ENCODE measurements at places on chromosomes 13 and 19.

- no peak for DNase-seq
Measured at GRCh38 chr13:61778531-61778930, 362.9 kb upstream of the PCDH20 start.

GRCh38 chr13:110010404-110011138 lies 224.2 kb upstream of the IRS2 start:
- DNase-seq = no peak

GRCh38 chr19:10418235-10418484 lies 2.2 kb upstream of the PDE4A start:
- no peak for DNase-seq

DNA sequence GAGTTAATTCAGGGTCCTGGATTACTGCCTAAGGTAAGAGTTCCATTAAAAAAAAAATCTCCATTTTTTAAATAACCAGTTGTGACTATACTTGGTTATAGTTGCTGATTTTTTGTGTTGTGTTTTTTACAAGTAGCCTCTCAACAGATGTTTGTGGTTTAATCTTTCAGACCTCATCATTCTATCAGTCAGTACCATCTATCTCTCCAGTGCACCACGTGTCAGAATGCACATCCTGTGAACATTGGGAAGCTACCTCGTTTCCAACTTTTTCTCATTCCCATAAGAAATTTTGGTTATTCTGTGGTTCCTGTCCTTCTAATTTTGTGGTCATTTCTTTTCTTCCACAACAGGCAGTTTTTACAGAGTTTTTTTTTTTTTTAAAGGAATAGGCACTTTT lies 39.2 kb downstream of the WDFY2 start:
- DNase-seq = no peak

DNA sequence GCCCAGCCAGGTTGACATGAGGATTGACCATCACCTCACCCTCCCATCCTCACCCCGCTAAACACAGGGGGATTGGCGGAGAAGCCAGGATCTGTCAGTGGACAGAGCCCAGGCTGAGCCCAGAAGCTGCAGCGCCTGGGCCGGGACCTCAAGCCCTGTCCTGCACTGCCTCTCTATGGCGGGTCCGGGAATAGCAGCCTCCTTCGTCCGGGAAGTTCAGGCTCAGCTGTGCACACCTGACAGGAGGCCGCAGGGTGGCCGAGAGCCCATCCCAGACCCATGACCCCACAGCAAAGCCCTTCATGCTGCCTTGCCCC lies 67.8 kb downstream of the SPACA7 start:
- DNase-seq = peak; percentile 70

DNA sequence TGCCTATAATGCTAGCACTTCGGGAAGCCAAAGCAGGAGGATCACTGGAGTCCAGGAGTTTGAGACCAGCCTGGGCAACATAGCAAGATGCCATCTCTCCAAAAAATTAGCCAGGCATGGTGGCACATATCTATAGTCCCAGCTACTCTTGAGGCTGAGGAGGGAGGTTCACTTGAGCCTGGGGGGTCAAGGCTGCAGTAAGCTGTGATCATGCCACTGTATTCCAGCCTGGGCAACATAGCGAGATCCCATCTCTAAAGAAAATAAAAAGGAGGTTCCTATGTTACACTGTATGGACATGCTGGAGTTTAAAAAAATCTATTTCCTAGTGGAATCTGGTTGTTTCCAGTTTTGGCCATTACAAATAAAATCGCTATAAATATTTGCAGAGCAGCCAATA lies 2.6 kb downstream of the CAB39L start:
- DNase-seq = no peak

GRCh38 chr13:91716436-91717065 lies 318.1 kb downstream of the GPC5 start:
- no peak for DNase-seq

GRCh38 chr13:97696921-97697320 lies 256.6 kb upstream of the IPO5 start:
- no peak for DNase-seq

GRCh38 chr13:53408847-53409568 lies 380.4 kb downstream of the OLFM4 start:
- no peak for DNase-seq

GRCh38 chr13:110281736-110282135 lies 25.2 kb downstream of the COL4A1 start:
- no peak for DNase-seq

- no peak for DNase-seq
Measured at GRCh38 chr19:10450853-10451609, 30.7 kb downstream of the PDE4A start.

DNA sequence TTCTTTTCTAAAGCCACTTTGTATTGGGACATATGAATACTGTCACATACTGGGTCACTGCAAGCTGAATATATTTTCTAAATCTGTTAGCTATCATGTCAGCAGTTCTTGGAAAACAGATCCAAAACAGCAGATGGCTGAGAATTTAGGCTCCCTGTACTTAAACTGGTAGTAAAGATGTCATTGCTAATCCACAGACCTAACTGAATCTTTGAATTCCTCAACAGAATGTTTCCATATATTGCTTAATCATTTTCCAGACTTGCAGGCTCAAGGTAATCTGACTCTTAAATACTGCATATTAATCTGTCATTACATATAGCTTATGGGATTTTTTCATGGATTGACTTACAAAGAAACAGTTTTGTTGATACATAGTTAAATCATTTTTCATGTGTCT lies 639.0 kb upstream of the KLHL1 start:
- DNase-seq = no peak

DNA sequence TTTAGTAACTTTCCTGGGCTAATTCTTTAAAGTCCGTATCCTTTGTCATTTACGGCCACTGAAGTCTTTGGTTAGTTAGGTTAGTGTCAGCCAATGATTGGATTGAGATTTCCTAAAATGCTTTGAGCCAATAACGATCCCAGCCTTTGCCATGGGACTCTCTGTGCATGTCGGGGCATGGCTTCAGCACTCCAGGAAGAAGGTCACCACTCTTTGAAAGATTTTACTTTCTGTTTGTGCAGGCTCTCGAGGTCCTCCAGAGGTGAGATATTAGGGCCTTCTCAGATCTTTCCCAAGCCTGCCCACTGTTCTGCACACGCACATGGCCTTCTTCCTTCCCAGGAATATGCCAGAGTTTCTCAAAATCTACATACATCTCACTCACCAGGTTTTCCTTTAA lies 153.7 kb upstream of the ARGLU1 start:
- no peak for DNase-seq

DNA sequence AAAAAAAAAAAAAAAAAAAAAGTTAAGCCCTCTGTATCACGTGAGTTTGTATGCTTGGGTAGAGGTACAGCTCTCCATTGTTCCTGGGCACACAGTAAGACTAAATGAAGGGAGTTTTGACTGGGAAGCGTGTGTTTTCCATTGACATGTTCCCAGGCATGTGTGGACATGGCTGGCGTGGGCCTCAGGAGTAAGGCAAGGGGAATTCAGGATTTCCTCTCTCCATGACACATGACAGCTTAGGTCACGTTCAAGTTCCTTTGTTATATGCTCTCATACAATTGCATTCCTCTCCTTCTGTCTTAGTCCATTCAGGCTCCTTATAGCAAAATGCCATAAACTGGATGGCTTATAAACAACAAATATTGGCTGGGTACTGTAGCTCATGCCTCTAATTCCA lies 17.1 kb upstream of the MAP3K10 start:
- DNase-seq = no peak

DNA sequence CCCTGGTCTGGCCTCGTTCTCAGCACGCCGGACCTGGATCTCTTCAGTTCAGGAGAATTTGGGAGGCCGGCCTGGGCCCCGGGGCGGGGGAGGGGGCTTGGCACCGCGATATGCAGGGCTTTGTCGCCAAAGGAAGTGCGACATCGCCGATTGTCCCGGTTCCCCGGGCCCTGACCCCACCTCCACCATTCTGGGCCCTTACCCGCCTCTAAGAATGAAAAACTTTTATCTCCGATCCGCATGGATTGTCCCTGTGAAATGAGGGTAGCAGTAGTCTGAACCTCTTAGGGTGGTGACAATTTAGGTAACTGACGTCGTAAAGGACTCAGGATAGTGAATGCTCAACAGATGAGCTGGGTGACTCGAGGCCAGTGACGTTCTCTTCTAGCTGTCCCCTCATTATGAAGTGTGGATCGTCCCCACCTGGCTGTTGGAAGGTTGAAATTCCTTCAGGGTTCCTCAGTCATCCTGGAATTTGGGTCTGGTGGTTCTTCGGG lies 650 bp downstream of the DDA1 start:
- no peak for DNase-seq

GRCh38 chr13:73782450-73783449 lies 351.5 kb downstream of the KLF12 start:
- DNase-seq = no peak

GRCh38 chr19:35388277-35389054 lies 17.6 kb downstream of the GPR42 start:
- DNase-seq = no peak

- no peak for DNase-seq
Measured at GRCh38 chr13:29266261-29266660, 329.2 kb downstream of the SLC7A1 start.

GRCh38 chr13:71067165-71067815 lies 799.7 kb downstream of the DACH1 start:
- no peak for DNase-seq

- DNase-seq = no peak
Measured at GRCh38 chr13:111064661-111065060, 50.4 kb upstream of the ARHGEF7 start.

DNA sequence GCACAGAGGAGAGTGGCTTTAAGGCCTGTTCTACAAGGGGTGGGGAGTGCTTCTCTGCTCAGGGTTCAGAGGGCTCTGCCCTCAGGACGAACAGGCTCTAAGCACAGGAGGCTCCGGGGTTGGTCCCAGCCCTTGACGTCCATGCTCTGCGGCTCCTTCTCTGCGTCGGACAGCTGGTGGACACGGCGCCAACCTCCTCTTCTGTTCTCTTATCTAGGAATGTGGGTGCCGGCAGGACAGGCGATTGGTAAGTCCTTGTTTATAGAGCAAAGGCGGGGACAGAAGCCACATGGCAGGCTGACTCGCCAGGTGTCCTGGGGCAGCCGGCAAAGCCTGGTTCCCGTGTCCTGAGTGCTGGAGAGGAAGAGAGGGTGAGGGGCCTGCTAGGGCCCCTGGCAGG lies 8.4 kb upstream of the RPS15 start:
- DNase-seq = no peak

- DNase-seq = no peak
Measured at GRCh38 chr13:50711131-50711815, 132.2 kb downstream of the DLEU7 start.

DNA sequence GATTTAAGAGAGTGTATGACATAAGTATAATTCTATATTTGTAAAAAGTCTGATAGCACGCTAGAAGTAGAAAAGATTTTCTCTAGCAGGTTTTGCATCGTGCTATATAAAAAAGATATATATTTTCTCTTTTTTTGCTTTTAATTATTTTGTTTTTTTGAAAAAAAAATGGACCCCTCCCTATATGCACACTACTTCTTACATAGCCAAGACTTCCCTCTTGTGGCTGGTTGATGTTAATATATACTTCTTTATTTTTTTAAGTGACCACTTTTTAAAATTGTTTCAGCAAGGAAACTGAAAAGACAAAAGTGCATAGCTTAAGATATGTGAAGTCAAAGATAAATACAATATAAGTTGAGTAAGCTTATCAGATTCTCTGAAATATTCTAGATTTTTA lies 1202.8 kb downstream of the DIAPH3 start:
- no peak for DNase-seq

DNA sequence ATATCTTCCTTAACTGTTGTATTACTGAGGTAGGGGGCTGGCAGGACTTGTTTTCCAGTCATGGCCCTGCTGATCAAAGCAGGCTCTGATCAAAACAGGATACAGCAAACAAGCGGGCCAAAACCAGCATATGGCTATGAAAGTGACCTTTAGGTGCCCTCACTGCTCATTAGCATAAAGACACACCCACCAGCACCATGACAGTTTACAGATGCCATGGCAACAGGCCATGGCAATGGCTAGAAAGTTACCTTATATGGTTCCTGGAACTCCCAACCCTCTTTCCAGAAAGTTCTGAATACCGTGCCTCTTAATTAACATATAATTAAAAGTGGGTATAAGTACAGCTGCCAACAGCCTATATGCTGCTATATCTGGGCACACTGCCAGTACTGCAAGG lies 551.4 kb upstream of the SGCG start:
- DNase-seq = no peak

DNA sequence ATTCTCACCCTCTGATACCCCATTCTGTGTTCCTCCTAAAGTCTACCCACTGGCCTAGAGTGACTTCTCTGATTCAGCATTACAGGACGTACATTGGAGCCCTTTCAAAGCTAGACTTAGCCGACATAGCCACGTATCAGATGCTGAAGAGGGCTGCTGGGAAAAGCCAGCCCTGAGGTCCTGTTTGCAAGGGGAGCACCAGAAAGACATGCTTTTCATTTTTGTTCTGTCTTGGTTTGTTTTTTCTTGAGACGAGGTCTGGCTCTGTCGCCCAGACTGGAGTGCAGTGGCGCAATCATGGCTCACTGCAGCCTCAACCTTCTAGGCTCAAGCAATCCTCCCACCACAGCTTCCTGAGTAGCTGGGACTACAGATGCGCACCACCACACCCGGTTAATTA lies 6.3 kb upstream of the ZSWIM4 start:
- DNase-seq = peak; percentile 67

GRCh38 chr19:53007606-53008005 lies 6.1 kb upstream of the ERVV-1 start:
- no peak for DNase-seq

GRCh38 chr13:113050734-113051431 lies 54.7 kb upstream of the F7 start:
- peak; percentile 35 for DNase-seq

GRCh38 chr19:19997656-19998268 lies 41.5 kb downstream of the ZNF682 start:
- no peak for DNase-seq

DNA sequence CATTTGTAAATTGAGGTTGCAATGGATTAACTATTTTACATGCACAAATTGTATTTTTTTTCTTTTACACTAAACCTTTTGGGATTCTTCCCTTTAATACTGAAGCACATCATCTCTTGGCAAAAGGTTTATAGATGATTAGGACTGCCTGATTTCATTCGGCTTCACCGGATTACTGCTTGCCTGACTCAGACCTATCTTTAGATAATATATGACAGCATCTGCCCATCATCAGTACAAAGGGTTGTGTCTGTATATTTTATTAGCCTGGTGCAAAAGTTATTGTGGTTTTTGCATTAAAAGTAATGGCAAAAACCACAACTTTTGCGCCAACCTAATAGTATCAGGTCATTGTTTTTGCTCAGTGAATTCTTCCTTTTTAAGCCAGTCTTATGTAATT lies 316.2 kb upstream of the HTR2A start:
- DNase-seq = no peak

DNA sequence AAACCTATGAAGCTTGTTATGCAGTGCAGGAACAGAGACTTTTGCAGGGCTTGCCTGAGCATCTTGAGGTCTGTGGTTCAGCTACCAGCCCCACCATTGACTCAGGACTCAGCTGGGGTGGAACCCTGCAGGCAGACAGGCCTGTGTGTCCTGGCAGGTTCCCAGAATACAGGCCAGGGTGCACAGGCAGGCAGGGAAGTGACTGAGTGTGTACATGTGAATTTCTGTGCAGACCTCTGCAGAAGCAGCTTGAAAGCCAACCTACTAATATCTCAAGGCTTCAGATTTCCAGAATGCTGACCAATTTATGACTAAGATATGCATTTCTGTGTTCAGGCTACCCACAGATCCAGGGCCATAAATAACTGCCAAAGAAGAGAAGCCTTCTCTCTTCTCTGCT lies 254.4 kb downstream of the DLEU7 start:
- no peak for DNase-seq
